ENCODE measurements at places on chromosomes 1 and 21.
A peak's percentile ranks its signal among the peaks of the same experiment; 100 is the strongest.

DNA sequence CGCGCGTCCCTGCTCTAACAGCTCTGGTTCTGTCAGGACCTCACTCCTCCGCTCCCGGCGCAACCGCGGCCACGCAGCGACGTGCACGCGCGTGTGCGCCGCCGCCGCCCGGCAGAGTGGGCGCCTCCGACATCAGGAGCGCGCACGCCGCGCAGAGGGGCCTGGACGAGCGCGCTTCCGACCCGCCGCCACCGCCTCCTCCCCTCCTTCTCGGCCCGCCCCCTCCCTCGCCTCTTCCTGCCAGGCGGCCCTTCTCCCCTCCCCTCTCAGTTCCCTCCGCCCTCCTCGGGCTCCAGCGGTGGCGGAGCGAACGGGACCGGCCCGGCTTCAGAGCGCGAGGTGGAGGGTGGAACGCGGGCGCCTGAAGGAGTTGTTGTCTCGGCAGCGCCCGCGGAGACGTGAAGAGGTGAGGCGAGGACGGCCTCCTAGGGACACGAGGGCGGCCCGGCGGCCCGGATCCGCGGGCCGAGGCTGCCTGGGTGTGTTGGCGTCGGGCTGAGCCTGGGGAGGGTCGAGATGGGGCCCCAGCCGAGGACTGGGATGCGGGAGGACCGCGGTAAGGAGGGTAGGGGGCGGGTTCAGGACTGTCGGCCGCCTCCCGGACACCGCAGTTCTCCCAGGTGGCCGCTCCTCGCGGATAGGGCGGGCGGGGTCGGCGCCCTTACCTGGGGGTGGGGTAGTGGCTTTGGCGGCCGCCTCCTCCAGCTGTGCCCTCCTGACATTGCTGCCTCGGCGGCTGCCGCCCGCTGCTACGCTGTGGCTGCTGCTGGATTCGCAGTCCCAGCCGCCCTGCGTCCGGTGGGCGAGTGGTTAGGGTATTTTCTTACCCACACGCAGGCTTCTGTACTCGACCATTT is at the start of gene RABGAP1L:
Gene RABGAP1L (plus strand): TSS at position 269 of the 857 bp plus-strand sequence.
- H3K4me1 ChIP-seq: peaks cover 13% of the 10 kb centered on the region
- DNase-seq: peak; percentile 98
- peak within 1 kb of the TSS; percentile 98 for H3K4me3 ChIP-seq
- H3K27me3 ChIP-seq: no peaks in the 10 kb centered on the region

DNA sequence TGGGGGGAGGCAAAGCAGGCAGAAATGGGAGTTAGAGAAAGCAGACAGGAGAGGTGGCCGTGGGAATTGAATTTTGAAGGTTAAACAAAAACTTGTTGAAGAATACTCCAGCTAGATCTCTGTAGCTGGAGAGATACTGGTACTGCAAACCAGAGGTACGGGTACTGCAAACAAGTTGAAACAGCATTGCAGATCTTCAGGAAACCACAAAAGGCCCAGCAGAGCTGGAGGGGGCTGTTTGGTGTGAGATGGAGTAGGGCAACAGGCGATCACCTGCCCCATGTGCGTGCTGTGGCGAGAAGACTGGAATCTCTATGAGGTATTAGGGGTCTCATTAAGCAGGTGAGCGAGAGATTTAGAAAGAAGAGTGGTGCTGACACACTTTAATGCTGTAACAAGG is 77.7 kb upstream of the RGS4 start:
- no peaks in the 10 kb centered on the region for H3K4me1 ChIP-seq
- no peak overlapping the region for H3K4me3 ChIP-seq
- H3K36me3 ChIP-seq: no peaks in the 10 kb centered on the region
- no peaks in the 10 kb centered on the region for H3K27me3 ChIP-seq
- DNase-seq: no peak

- no peak for DNase-seq
- no peak overlapping the region for H3K27ac ChIP-seq
- H3K27me3 ChIP-seq: no peaks in the 10 kb centered on the region
- no peaks in the 10 kb centered on the region for H3K36me3 ChIP-seq
- H3K4me3 ChIP-seq: no peak overlapping the region
Measured at GRCh38 chr1:181190364-181191035, 102.0 kb downstream of the IER5 start.

GRCh38 chr1:160453443-160453842 is 53.1 kb downstream of the VANGL2 start:
- no peaks in the 10 kb centered on the region for H3K36me3 ChIP-seq
- H3K27ac ChIP-seq: no peak overlapping the region
- H3K27me3 ChIP-seq: no peaks in the 10 kb centered on the region
- no peak for DNase-seq
- H3K4me1 ChIP-seq: no peaks in the 10 kb centered on the region

DNA sequence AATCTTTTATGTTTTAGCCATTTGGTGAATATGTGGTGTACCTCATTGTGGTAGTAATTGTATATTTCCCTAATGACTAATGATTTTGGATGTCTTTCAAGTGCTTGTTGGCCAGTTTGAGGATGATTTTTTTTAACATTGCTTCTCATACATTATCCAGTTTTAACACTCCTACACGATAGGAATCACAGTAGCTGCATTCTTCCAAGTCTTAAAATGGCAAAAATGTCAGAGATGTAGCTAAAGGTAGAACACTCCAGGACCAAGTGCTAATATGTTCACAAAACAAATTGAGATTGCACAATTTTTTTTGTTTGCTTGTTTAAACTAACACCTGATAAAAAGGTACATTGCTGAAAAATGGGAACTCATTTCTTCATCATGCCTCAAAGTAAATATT is 11.7 kb downstream of the USP25 start:
- H3K36me3 ChIP-seq: no peaks in the 10 kb centered on the region
- no peak for DNase-seq
- no peak overlapping the region for H3K27ac ChIP-seq

- H3K4me3 ChIP-seq: no peak overlapping the region
- no peaks in the 10 kb centered on the region for H3K27me3 ChIP-seq
- H3K27ac ChIP-seq: no peak overlapping the region
Measured at GRCh38 chr1:232657426-232658005, 27.6 kb upstream of the SIPA1L2 start.

DNA sequence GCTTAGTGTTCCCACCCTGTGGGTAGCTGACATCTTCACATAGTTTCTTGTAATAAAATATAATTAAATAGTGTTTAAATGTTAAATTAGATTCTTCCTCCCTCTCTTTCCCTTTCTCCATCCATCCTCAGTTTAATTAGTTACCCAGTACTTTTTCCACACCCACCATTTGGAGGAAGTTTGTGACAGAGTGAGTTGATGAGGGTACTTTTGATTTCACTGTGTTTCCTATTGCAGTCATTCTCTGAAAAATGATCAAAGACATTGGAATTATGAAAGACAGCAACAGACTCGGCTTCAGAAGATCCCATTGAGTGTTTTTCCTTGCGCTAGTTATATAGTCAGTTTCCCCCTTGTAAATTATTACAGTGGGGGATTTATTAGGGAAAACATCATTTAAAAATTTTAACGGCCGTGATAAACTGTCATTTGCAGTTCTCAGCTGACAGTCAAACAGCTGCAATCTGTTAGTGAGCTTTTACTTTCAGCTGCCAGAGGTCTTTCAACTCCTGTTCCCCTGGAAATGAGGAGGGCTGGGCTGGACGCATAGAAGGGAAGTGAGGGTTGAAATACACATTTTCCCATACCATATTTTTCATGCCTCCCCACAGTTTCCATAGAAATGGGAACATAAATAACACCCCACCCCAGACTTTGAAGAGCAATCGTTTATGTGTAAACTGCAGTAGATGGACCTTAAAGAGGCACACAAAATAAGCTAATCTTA is 61.3 kb upstream of the CACYBP start:
- no peak for DNase-seq
- H3K4me1 ChIP-seq: peaks cover 19% of the 10 kb centered on the region
- H3K27ac ChIP-seq: peak overlapping the region; percentile 7

DNA sequence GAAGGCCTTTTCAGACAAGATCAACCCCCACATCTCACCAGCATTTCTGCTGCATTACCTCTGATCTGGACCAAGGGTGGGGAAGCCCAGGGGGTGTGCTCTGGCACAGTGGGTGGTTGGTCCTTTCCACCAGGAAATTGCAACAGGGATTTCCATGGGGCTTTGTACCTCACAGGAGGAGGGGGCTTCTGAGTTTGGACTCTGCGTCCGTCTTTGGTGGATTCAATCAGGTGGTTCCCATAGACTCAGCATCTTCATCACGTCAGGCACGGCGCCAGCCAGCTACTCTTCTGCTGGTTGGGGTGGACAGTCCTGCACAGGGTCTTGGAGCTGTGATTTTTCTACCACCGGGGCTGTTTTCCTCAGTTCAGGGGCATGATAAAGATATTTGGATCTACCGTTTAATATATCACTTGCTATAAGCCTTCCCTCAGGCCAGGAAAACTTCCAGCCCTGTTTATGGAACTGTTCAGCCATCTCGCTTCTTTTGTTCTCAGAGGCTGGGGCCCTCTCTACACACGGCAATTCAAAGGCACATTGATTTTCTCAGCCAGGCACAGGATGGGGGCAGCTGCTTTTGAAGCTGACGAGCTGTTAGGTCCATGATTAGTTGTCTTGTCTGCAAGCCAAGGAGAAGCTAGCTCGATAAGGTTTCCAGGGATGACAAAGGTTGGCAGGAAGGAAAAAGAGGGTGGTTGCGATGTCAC is 467.3 kb downstream of the CAMTA1 start:
- H3K27ac ChIP-seq: no peak overlapping the region
- DNase-seq: no peak
- H3K4me1 ChIP-seq: no peaks in the 10 kb centered on the region
- no peaks in the 10 kb centered on the region for H3K27me3 ChIP-seq
- no peaks in the 10 kb centered on the region for H3K36me3 ChIP-seq
- no peak overlapping the region for H3K4me3 ChIP-seq

DNA sequence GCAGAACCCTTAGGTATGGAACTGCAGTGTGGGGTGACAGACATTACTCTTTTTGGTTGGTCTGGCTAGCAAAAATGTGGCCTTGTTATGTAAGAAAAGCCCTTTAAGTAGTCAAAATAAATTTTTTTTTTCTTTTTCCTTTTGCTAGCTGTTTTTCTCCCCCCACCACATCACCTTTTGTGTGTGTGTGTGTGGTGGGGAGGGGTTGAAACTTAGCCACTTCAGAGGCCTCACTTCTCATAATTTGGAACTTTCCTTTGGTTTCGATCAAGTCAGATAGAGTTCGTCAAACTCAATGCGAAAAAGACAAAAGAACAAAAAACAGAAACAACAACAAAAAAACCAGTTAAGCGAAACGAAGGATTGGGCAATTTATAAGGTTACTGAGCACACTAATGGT is 1.9 kb upstream of the PRMT2 start:
- no peak for DNase-seq
- H3K27ac ChIP-seq: no peak overlapping the region
- peaks cover 11% of the 10 kb centered on the region for H3K36me3 ChIP-seq
- peaks cover 24% of the 10 kb centered on the region for H3K4me1 ChIP-seq
- no peaks in the 10 kb centered on the region for H3K27me3 ChIP-seq

- H3K27me3 ChIP-seq: no peaks in the 10 kb centered on the region
- H3K36me3 ChIP-seq: no peaks in the 10 kb centered on the region
- peaks cover 13% of the 10 kb centered on the region for H3K4me1 ChIP-seq
- DNase-seq: peak; percentile 87
- H3K27ac ChIP-seq: peak overlapping the region; percentile 24
Measured at GRCh38 chr1:230752407-230752806, 5.2 kb downstream of the CAPN9 start.

DNA sequence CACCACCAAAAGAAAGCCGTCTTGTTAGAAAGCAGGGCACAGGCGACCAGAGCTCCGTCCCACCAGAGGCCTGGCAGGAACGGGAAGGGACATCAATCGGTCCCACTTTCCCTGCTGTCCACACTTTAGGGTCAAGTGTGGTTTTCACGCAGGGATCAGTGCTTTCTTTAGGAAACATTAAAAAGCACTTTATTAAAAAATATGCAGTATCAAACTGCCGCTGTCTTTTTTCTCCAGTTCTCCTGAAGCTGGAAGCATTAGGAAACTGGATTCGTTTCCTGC is 437 bp downstream of the IFNLR1 start:
- DNase-seq: no peak
- H3K27me3 ChIP-seq: no peaks in the 10 kb centered on the region
- peak overlapping the region; percentile 77 for H3K27ac ChIP-seq
- H3K4me3 ChIP-seq: peak overlapping the region; percentile 65

DNA sequence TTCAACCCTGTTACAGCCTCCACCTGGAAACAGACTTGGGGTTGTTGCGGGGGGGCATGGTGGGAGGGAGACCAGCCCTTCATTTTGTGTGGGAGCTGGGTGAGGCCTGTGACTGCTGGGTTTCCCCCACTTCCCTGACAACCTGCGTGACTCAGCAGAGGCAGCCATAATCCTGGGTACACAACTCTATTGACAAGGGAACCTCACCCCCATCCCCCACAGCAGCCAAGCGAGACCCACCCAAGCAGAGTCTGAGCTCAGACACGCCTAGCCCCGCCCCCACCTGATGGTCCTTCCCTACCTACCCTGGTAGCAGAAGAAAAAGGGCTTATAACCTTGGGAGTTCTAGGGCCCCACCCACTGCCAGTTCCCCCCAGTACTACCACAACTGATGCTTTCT is 8.0 kb upstream of the CCDC190 start:
- no peaks in the 10 kb centered on the region for H3K36me3 ChIP-seq
- H3K4me3 ChIP-seq: no peak overlapping the region
- H3K27ac ChIP-seq: no peak overlapping the region
- H3K27me3 ChIP-seq: no peaks in the 10 kb centered on the region

DNA sequence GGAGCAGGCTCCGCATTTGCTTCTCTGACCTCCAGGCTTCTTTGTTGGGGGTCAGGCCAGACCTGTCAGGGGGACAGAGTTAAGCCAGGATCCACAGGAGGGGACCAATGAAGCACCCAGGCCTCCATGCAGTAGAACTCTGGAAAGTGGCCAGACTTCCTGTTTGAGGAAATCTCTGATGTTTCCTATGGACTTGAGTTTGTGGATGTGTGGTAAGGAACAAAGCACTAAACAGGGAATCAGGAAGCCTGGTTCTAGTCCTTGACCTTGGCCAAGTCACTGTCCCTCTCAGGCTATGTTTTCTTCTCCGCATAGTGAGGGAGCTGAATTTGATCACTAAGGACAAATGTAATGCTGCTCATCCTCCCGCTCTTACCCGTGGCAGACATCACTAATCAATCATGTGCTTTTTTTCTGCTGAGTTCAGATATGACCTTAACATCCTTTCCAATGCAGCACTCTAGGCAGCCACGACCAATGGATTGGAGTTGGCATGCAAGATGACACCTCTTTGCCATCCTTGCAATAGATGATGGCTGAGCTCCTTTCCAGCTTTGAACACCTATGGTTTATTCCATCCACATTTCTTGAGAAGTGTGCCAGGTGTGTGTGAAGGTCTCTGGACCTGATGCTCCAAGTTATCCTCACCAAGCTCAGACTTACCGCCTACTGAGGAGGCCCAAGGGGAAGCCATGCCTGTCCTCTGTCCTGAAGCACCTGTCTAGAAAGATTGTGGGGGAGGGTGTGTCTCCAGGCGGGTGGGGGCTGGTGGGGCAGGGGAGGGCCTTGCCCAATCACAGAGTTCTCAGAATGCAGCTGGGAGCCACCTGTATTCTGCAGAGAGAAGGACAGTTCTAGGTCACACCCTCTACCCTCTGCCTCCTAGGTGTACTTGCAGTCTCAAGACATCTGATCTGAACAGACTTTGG is 9.9 kb downstream of the SH2D2A start:
- no peak for DNase-seq
- H3K36me3 ChIP-seq: peaks cover 4% of the 10 kb centered on the region
- peaks cover 17% of the 10 kb centered on the region for H3K4me1 ChIP-seq
- no peak overlapping the region for H3K4me3 ChIP-seq
- H3K27ac ChIP-seq: no peak overlapping the region

Data from upper lobe of right lung (tissue), 1 donor.